Fibroblast of skin of back (primary cell): ENCODE measurements at places on chromosomes 5 and 9.
A peak's percentile ranks its signal among the peaks of the same experiment; 100 is the strongest.

- DNase-seq: no peak
Measured at GRCh38 chr5:126437721-126438120, 14.5 kb downstream of the GRAMD2B start.

DNA sequence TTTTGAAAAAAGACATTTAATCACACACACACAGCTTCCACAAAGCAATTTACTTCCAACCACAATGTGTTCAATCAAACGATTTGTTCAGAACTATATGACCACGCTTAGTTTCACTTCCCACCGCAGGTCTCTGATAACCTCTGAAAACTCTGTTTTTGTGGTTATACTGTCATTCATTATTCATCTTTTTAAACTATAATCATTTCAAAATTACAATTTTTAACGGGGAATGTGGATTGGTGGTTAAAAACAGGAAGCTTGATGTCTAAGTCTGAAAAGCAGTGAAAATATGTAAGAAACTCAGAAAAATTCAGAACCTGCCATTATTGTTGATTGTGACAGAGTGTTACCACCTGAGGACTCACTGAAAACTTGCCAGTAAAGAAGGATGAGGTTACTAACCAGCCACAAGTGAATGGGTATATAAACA, 12.7 kb upstream of the TMEM174 start:
- no peak for DNase-seq

GRCh38 chr9:129078691-129079503, 2.0 kb upstream of the DOLPP1 start:
- no peak for DNase-seq

DNA sequence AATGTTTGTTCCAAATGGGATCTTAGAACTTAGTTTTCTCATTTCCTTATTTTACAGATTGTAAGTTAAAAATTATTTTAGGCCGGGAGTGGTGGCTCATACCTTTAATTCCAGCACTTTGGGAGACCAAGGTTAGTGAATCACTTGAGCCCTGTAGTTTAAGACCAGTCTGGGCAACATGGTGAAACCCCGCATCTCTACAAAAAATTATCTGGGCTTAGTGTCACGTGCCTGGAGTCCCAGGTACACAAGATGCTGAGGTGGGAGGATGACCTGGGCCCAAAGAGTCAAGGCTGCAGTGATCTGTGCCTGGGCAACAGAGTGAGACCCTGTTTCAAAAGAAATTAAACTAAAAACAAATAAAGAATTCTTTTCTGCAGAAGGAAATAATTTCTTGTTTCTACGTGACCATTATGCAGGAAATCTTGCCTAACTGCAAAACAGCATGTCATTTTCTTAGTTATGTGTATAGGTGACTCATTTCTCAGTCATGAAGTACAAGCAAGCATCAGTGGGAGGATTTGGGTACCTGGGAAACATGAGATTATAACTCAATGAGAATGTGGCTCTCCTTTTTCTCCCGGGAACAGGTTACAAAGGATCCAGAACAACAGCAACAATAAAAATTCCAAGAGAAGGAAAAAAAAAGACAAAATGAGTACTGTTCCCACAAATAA, 375.1 kb upstream of the ST8SIA4 start:
- DNase-seq: no peak

DNA sequence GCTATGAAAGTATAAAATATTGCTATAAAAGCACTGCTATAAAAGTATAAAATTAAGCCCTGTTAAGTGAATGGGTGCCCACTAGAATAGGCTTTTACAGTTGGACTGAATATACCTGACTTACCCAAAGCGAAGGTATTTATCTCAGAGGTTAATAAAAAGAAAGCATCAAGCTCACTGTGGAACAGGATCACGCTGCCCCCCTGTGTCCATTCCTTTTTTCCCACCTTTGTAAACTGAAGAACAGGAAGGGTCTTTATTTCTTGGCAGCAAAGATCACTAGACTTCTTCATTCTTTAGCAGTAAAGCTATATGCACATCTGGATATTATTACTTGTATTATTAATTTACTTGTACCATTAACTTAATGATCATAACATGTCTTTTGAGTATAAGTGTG, 22.1 kb upstream of the PLPP6 start:
- no peak for DNase-seq

GRCh38 chr5:168072665-168073064, 218.8 kb upstream of the WWC1 start:
- no peak for DNase-seq

GRCh38 chr9:109342878-109343277, 22.0 kb upstream of the EPB41L4B start:
- DNase-seq: no peak

- DNase-seq: no peak
Measured at GRCh38 chr5:1707467-1707866, 92.2 kb downstream of the MRPL36 start.

DNA sequence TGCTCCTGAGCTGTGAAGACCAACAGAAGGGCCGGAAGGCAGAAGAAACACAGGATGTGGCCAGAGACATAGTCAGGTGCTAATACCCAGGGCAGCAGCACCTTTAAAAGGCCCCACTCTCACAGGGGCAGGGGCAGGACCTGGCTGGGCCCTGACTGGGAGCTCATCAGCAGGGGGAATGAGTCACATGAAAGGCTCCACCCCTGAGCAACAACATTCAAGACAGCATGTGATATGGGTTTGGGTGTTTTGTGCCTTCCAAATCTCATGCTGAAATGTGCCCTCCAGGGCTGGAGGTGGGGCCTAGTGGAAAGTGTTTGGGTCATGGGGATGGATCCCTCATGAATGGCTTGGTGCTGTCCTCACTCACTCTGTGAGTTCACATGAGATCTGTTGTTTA, 181.7 kb downstream of the ERCC6L2 start:
- DNase-seq: peak; percentile 29
